ENCODE measurements at places on chromosomes 6 and 20. TPM values are rescaled to one million over a fixed set of nuclear protein-coding genes. Genes with fewer than 3 reads are reported as not detected.

GRCh38 chr20:60132827-60133670 is 174.8 kb downstream of the CDH26 start:
- H3K4me1 ChIP-seq: peaks cover 21% of the 10 kb centered on the region
- no peak overlapping the region for H3K27ac ChIP-seq
- no peaks in the 10 kb centered on the region for H3K36me3 ChIP-seq
- DNase-seq: no peak
- H3K27me3 ChIP-seq: peaks cover 16% of the 10 kb centered on the region

GRCh38 chr6:4447639-4448330 is 312.4 kb upstream of the ECI2 start:
- no peak overlapping the region for H3K27ac ChIP-seq
- H3K4me1 ChIP-seq: no peaks in the 10 kb centered on the region
- DNase-seq: no peak
- H3K36me3 ChIP-seq: no peaks in the 10 kb centered on the region
- peaks cover 3% of the 10 kb centered on the region for H3K27me3 ChIP-seq

- no peak overlapping the region for H3K27ac ChIP-seq
- H3K36me3 ChIP-seq: peaks cover 20% of the 10 kb centered on the region
- H3K4me3 ChIP-seq: no peak overlapping the region
- no peaks in the 10 kb centered on the region for H3K4me1 ChIP-seq
- H3K27me3 ChIP-seq: no peaks in the 10 kb centered on the region
These were observed 17.2 kb downstream of the TXNDC5 start for GRCh38 chr6:7893342-7893741.

GRCh38 chr6:38034274-38034914 is 214.9 kb downstream of the ZFAND3 start:
- H3K4me3 ChIP-seq: no peak overlapping the region
- peaks cover 5% of the 10 kb centered on the region for H3K36me3 ChIP-seq
- H3K4me1 ChIP-seq: peaks cover 13% of the 10 kb centered on the region

The GPX5 gene
- total RNA-seq: not detected

The TAGAP gene
- 106 TPM for total RNA-seq

The MYH7B gene
- total RNA-seq: 0.20 TPM

The CRIP3 gene
- 0.47 TPM for total RNA-seq

The PPP2R5D gene
- total RNA-seq: 58.8 TPM

The EPB41L2 gene
- total RNA-seq: 25.4 TPM

Measured in activated naive CD8-positive, alpha-beta T cell treated with anti-CD3 and anti-CD28 coated beads, Interleukin-2, amount 10 ng/mL, durations not matched to agents 7 days and 5 days (primary cell).